ENCODE measurements at places on chromosomes 1 and 21. TPM values are rescaled to one million over a fixed set of nuclear protein-coding genes. Genes with fewer than 3 reads are reported as not detected.

AQP10 gene
- not detected for total RNA-seq

- no peak for DNase-seq
These were observed 223.5 kb downstream of the HMCN1 start for GRCh38 chr1:185957441-185958363.

- no peak for DNase-seq
These were observed 26.3 kb upstream of the RGS18 start for GRCh38 chr1:192131914-192132313.

- DNase-seq: no peak
These were observed 336.5 kb upstream of the ADGRL2 start for GRCh38 chr1:81463936-81464837.

DNA sequence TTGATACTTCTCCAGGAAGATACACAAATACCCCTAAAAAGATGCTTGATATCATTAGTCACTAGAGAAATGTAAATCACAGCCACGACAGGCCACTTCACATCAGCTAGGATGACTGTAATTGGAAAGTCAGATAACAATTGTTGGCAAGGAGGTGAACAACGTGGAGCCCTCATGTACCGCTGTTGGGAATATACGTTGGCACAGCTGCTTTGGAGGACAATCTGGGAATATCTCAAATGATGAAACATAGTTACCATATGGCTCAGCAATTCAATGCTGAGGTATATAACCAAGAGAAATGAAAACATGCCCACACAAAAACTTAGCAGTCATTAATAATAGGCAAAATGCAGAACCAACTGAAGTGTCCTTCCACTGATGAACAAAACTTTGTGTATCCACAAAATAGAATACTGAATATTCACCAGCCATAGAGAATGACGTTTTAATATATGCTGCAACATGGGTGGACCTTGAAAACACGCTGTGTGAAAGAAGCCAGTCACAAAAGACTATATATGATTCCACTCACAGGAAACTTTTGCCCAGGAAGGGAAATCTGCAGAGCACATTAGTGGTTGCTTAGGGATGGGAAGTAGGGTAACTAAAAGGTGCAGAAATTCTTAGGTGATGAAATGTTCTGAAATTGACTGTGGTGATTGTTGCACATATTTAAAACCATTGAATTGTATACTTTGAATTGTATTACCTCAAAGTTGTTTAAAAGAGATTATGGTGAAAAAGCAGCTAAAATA lies 95.4 kb downstream of the AHCTF1 start:
- no peak for DNase-seq

DNA sequence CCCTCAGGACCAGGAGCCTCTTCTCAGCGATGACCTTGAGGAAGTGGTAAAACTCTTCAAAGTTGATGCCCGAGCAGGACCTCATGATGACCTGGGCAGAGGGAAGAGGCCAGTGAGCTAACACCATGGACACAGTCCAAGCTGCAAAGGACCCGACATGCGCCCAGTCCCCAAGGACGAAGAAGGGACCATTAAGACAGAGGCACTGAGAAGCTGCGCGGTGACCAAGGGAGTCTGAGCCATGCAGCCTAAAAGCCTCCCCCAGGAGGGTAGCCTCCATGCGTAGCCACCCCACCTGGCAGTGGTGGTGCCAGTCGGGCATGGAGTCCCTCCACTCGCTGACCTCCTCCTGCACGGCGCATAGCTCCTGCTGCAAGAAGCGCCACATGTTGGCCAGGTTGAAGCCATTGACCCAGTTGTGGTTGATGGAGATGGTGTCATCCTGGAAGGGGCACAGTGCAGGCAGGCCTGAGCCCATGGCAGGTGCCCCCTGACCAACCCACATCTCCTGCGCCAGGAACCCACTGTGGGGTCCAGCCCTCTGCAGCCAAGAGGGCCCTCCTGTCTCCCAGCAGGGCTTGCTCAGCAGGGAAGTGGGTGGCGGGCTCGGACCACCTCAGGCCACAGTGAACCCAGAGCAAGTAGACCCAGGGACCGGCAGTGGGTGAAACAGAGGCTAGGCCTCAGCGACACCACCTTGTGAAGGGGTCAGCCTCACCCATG lies 2.4 kb downstream of the JMJD4 start:
- no peak for DNase-seq

GRCh38 chr1:209155546-209155945 lies 428.0 kb upstream of the CAMK1G start:
- no peak for DNase-seq
